ENCODE measurements at places on chromosomes 16 and 17.
A peak's percentile ranks its signal among the peaks of the same experiment; 100 is the strongest.

DNA sequence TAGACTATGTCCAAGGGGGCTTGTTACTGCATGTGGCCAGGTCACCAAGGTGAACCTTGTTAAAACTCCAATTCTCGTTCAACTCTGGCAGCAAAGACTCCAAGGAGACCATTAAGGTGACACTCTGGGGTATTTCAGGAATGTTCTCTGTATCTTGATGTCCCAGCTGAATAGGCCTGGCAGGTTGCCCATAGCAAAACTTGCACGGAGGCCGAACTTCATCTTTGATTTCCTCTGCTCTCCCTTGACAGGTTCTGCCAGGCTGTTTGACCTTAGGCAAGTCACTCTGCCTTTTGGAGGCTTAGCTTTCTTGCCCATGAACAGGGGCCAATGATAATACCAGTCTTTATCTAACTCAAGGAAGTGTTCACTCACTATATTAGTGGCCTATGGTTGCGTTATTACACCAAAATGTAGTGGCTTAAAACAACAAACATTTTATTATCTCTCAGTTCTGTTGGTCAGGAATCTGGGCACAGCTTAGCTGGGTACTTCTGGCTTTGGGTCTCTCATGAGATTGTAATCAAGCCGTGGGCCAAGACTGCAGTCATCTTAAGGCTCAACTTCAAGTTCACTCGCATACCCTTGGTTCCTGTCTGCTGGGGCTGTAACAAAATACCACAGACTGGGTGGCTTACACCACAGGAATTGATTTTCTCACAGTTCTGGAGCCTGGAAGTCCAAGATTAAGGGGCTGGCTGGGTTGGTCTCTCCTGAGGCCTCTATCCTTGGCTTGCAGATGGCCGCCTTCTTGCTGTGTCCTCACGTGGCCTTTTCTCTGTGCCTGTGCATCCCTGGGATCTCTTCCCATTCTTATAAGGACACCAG lies 168.5 kb downstream of the UTP18 start:
- DNase-seq, result no peak

DNA sequence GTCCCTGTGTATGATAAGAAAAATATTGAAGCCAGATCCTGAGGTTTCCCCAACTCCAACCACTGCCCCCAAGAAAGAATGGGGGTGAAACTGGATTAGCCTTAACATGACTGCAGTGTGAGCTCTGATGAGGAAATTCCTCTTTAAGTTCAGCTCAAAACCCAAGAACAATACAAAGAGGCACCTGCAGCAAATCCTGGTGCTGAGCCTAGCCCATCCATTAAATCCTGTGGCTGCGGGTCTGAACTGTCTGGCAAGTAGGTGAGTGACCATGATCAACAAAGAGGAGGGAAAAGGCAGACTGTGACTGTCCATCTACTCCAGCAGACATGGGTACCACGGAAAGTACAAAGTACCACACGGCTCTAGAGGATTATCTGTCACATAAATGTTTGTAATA lies 64.2 kb downstream of the CREBBP start:
- DNase-seq, result no peak

- no peak for DNase-seq
Observed at GRCh38 chr16:8919089-8919933, 37.2 kb downstream of the LITAFD start.

DNA sequence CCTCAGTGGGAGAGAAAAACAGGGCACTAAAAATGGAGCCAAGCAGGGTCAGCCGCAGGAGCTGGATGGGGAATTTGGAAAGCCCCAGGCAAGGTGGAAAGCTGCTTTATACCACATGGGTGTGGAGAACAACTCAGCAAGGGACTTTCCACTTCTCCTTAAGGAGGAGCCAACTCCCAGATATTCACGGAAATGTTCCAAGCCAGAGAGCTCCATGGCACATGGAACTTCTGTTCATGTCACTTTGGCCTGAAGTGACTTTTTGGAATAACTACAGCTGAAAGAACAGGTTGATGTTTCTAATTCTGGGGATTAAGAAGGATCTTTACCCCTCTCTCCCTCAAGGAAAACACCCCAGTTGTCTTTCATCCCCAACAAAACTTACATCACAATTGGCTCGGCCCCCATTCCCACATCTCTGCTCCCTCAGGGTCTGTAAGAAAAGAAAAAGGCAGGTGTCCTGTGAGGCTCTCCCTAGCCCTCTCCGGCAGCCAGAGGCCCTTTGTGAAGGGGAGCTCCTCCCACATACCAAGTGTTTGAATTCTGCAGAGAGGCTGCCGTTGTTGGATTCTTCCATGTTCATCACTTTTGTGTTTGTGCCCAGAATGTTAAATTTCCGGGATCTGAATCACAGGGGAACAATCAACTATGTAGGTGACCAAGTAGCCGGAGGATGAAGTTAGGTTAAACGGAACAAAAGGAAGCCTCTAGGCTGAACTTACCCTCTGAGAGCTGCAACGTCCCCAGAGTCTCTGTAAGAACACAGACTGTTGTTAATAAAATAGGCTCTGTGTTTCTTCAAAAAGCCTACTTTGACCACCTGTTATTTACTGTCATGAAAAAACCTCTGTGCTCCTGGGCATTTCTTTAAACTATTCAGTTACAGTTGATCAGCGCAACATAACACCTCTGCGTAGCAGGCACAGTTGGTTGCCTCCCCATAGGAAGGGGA lies 41.0 kb downstream of the STAT5A start:
- DNase-seq, result peak; percentile 89
